ENCODE measurements at places on chromosomes 13 and 19.

GRCh38 chr13:41995946-41996345 lies 35.0 kb upstream of the VWA8 start:
- DNase-seq = no peak

DNA sequence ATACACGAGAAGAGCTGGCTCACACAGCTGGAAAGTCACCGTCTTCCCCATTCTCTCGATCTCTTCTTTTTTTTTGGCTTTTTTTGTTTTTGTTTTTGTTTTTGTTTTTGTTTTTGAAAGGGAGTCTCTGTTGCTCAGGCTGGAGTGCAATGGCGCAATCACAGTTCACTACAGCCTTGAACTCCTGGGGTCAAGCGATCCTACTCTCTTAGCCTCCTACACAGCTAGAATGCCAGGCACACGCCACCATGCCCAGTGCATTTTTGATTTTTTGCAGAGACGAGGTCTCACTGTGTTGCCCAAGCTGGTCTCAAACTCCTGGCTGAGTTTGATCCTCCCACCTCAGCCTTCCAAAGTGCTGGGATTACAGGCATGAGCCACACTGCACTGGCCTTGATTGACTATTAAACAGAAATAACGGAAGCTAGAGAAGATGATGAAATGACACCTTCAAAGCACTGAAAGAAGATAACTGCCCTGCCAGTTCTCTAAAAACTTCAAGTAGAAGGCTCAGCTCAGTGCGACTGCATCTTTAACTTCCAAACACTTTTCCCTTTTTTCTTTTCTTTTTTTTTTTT lies 4.0 kb downstream of the FXYD3 start:
- DNase-seq = no peak

DNA sequence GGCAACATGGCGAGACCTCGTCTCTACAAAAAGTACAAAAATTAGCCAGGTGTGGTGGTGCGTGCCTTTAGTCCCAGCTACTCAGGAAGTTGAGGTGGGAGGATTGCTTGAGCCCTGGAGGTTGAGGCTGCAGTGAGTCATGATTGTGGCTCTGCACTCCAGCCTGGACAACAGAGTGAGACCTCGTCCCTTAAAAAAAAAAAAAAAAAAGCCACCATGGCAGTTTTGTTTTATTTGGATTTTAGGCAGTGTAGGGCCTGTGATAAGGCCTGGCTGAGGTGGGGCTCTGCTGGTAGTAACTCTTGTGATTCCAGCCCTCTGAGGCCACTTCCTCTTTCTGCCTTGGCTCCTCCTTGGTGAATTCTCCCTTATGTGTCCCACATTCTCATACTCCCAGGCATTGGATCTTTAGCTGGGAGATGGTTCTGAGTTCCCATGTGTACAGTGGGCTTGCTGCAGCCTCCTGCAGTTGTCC lies 39.2 kb downstream of the GATAD2A start:
- DNase-seq = no peak

DNA sequence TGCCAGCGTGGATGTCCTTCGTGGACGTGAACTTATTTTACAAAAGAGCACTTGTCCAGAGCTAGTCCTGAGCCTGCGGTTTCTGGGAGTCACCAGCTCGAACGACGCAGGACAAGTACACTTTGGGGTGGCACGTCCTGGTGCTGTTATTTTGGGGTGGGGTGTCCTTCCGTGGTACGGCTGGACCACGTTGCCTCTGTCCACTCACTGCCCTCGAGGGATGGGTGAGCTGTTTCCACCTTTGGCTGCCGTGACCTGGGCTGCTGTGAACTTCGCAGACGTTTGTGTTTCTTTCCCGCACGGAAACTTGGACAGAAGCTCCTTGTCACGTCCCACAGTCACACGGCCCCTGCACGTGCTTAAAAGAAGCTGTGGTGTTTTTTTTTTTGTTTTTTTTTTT lies 11.0 kb downstream of the GZMM start:
- no peak for DNase-seq
